ENCODE measurements at places on chromosomes 2 and 18.
A peak's percentile ranks its signal among the peaks of the same experiment; 100 is the strongest.

DNA sequence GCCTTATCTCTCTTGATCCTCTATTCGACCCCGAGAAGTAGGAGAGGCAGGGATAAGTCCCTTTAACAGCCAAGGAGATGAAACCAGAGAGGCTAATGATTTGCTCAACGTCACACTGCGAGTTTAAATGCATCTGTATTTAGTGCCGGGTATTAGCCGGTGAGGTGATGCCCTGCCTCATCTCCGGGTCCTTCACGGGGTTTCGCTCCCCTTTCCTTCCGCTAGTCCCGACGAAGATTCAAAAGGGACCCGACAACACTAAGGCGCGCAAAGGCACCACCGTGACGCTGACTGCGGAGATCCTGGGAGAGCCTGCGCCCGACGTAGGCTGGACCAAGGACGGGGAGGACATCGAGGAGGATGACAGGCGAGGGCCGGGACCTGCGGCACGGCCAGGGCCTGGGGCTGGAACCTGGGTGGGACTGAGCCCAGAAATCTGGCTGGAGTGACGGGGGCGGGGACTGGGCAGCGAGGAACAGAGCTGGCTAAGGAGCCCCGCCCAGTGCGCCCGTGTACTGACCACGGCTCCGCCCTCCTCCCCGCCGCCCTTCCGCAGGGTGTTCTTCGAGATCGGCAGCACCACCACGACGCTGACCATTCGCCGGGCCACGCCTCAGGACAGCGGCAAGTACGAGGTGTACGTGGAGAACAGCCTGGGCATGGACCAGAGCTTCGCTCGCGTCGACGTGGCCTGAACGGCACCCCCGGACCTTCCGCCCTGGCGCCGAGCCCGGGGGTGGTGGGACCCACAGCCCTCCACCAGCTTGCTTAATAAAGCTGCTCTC, 1.0 kb upstream of the GMPPA start:
- peak; percentile 49 for DNase-seq

DNA sequence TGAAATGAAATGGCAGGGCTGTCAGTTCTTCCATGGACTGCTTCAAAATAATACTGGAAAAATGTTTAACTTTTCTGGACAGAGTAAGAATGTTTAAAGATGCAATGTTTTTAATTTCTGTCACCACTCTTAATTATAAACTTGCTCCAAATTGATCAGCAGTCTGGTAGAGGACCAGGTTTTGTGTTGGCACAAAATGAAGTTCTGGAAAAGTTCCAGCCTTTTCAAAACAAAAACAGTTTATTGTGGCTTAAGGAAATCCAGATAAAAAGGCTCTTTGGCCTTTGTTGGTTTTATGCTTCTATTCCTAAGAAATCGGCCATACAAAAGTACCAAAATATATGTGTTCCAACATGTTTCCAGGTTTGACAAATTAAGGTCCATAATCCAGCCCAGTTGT, 48.8 kb downstream of the PTRHD1 start:
- DNase-seq = no peak

GRCh38 chr2:109411640-109412325, 202.0 kb downstream of the SEPTIN10 start:
- no peak for DNase-seq

GRCh38 chr18:37391698-37392548, 173.7 kb downstream of the CELF4 start:
- DNase-seq = no peak

DNA sequence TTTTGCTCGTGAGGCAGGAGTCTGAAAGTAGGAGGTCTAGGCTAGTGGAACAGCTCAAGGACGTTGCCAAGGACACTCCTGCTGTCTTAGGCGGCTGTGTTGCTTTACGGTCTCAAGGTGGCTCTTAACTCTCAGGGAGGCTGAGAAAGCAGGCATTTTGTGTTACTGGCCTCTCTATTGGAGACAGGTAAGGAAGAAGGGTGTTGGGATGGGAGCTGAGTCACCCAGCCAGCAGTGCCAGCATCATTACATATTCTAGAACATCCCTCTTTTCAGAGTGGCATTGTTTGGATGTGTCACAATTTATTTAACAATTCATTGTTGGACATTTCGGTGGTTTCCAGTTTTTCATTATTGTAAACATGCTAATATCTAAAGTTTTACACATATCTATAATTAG, 30.8 kb upstream of the TMEM214 start:
- DNase-seq = no peak

DNA sequence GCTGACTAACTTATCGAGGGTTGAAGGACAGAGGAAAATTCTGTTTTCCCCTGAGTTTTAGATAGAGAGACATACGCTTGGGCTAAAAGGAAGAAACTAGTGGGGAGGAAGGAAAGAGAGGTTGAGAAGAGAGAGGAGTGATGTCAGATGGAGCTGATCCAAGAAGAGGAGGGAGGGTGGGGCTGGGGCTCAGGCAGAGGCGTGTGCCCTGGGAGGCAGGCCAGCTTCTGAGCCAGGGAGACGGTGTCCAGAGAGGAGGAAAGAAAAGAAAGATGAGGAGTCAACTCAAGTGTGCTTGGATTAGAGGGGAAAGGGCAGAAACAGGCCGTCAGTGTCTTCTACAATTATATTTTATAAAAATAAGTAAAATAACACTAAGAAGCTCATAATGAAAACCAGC, 56.2 kb downstream of the EMILIN2 start:
- peak; percentile 56 for DNase-seq

DNA sequence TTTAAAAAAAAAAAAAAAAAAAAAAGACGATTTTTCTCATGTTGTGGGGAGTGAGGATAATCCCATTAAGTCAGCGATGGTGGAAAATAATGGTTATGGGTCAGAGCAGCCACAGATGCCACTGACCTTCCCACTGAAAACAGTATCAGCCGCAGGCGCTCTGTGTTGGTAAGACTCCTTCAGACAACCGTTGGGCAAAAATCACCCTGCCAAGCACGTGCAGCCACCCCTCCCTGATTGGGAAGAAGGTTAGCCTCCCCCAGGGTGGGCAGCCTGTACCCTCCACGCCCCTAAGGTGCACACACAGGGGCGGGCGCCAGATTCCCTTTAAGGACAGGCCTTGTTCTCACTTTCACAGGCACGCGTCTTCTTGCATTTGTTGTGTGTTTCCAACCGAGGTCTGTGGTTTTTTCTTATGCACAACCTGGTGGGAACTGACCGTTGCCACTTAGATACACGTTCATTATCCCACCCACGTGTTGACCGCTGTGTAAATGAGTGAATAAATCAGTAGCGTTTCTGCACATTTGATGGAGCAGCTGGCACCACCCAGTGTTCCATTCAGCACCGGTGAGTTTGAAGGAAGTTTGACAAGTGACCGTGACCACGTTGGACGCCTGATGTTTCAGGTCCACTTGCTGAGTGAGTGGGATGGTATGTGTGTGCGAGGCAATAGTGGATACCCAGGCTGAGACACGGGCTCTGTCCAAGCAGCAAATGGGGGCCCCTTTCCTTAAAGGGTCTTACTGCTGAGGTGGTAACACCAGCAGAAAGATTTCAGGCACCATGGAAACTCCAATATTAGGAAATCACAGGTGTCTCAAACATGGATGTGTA, 197.8 kb downstream of the GBX2 start:
- DNase-seq = no peak

Data from hematopoietic multipotent progenitor cell treated with erythropoietin and hydrocortisone succinate and interleukin-3 and kit ligand, for 17 days (in vitro differentiated cells).